Stimulated activated CD8-positive, alpha-beta memory T cell treated with anti-CD3 and anti-CD28 coated beads, Interleukin-7, amount 100 ng/mL, for 1 hour (primary cell): ENCODE measurements at places on chromosomes 1 and 21.

GRCh38 chr1:180842491-180843275, 70.0 kb upstream of the KIAA1614 start:
- DNase-seq: no peak

- DNase-seq: no peak
Measured at GRCh38 chr1:243482141-243483022, 226.5 kb downstream of the SDCCAG8 start.

GRCh38 chr1:87072904-87073303, 158.5 kb downstream of the HS2ST1 start:
- DNase-seq: no peak

- DNase-seq: no peak
Measured at GRCh38 chr1:45259053-45259452, 52.6 kb upstream of the ZSWIM5 start.

- DNase-seq: no peak
Measured at GRCh38 chr1:43067977-43068751, 103.9 kb downstream of the EBNA1BP2 start.

DNA sequence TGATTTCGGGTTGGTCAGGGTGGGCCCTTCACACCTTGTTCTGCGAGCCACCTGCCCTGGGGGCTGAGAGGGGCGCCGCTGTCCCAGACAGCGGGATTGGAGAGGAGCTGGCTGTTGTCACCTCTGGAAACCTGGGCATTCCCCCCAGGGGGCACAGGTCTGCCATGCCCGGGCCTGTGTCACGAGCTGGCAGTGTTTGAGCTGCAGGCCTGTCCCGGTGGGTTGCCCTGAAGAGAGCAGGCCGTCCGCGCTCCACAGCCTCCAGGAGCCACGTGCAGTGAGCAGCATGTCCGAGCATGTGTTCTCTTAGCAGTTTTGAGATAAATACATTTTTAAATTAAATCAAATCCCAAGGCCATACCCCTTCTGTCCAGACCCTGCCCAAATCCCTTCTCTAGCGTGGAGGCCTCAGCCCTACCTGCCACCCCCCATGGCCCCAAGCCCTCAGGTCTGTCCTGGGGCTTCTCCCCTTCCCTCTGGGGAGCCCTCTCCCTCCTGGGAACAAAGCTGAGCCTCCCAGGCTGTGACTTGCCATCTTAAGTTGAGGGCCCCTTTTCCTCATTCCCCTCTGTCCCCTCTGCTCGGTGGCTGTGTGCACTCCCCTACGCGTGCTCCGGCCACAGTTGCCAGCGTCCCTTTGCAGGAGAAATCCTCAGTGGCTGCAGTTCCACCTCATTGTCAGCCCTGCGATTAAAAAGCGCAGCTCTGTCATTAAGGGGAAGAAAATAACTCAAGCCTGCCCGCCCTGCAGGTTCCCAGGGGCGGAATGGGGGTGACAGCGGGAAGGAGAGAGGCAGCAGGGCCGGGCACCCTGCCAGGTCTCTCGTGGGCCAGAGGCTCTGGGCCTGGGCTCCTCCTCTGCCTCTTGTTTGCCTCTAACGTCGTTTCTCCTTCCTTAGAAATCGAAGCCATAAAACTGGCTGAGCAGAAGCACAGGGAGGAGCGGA, 26.6 kb downstream of the SLX9 start:
- no peak for DNase-seq

- DNase-seq: no peak
Measured at GRCh38 chr1:188715566-188715965, 1762.1 kb downstream of the BRINP3 start.

- no peak for DNase-seq
Measured at GRCh38 chr1:197918807-197919345, 1.7 kb downstream of the LHX9 start.
